NCI-H1092 treated with DMSO at 0.1 percent for 48 hours (cell line): ENCODE measurements at places on chromosomes 5 and 9.

GRCh38 chr9:27065288-27065687, 43.7 kb upstream of the TEK start:
- no peak for DNase-seq

DNA sequence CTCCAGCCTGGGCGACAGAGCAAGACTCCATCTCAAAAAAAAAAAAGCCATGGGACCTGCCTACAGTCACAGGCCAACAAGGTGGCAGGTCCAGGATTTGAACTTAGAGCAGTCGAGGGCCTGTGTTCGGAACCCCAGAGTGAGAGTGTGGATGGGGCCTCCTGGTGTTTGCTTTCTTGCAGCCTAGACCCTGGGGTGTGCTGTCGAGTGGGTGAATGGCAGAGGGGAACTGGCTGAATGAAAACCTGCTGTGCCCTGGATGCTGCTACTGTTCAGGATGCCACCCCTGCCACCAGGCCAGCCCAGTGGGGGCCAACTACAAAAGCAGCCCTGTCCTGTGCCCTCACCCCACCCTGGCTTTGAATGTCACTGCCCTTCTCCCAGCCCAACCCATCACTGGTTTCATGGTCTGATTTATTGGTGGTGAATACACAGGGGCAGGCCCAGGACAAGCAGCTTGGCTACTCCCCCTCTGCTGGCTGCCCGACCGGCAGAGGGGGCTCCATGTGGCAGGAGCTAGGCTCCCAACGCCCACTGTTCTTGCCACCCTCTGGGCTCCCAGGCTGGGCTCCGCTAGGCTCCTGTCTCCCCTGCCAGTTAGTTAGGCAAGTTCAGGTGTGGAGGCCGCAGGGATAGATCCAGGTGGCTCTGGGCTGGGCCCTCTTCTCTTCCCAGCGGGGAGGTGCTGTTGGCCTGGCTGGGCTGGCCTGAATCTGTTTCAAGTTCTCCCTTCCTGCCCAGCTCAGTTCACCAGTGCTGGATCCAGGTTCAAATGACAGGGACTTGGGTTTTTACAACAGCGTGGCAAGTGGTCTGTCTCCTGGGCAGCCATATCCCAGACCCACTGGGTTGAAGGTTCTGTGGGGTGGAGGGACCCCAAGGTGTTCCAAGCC, 12.2 kb downstream of the FPGS start:
- no peak for DNase-seq

DNA sequence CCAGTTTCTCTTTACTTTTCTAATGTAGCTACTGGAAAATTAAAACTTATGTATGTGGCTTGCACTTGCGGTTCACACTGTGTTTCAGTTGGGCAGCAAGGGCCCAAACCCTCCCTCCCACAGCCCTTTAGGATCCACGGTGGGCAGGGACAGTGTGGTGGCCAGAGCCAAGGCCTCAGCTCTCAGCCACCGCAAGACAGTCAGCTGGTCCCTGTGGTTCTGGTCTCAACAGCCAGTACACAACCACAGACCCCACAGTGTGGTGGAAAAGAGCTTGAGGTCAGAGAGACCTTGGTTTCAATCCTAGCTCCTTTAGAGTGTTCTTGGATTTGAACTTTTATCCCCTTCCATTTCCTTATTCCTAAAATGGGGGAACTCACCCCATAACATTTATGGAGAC, 153.0 kb upstream of the SMIM23 start:
- DNase-seq, result no peak

GRCh38 chr5:93307557-93307956, 273.5 kb downstream of the NR2F1-AS1 start:
- no peak for DNase-seq

GRCh38 chr9:129584136-129584535, 36.8 kb downstream of the C9orf50 start:
- DNase-seq, result peak; percentile 26

DNA sequence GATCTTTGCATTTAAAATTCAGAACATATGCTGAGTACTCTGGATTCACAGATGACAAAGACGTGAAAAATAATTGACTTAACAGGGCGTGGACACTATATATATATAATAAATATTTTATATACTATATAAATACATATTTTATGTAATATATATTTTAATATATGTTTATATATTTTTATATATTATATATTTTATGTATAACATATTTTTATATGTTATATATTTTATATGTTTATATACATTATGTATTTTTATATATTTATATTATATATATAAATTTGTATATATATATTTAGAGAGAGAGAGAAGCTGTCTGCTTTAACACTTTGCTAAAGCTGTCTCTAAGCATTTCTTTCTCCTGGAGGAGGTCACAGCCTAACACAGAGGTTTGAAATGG, 113.1 kb downstream of the INIP start:
- no peak for DNase-seq

- no peak for DNase-seq
Observed at GRCh38 chr5:135428586-135428985, 18.6 kb downstream of the DCANP1 start.

- no peak for DNase-seq
Observed at GRCh38 chr5:147417135-147417813, 92.6 kb downstream of the DPYSL3 start.

- no peak for DNase-seq
Observed at GRCh38 chr5:89758146-89758545, 651.4 kb downstream of the CETN3 start.

DNA sequence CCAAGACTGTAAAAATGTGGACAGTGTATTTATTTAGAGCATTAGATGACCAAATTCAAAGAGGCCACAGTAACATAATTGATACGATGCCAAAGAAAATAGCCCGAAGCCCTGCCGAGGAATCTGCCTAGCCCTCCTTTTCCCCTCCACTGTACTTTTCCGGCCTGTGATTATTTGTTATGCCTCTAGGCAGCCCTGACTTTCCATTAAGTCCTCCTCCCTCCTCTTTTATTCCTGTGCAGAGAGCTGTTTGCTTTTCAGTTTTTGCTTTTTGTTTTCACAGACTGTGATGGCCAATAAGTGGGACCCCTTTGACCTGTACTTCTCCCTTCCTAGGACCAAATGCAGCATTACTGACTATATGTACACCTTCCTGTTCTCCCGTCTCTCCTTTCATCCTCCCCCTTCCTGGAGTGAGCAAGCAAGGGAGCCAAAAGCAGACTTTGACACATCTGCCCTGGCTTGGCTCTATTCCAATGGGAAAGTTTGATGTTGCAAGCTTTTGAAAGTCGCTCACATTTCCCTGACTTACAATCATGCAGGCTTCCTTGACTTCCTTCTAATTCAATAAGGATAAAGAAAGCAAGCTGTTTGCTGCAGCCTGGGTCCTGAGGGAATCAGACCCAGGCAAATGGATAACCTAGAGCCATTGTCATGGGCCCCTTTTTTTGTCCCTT, 76.1 kb downstream of the NREP start:
- peak; percentile 58 for DNase-seq

- no peak for DNase-seq
Observed at GRCh38 chr5:107835096-107835495, 164.4 kb upstream of the EFNA5 start.

- DNase-seq, result no peak
Observed at GRCh38 chr9:69420611-69421270, 95.7 kb downstream of the ENTREP1 start.

GRCh38 chr9:101626295-101626694, 31.5 kb upstream of the PPP3R2 start:
- DNase-seq, result no peak

GRCh38 chr9:96331236-96331947, 29.4 kb upstream of the HSD17B3 start:
- no peak for DNase-seq

DNA sequence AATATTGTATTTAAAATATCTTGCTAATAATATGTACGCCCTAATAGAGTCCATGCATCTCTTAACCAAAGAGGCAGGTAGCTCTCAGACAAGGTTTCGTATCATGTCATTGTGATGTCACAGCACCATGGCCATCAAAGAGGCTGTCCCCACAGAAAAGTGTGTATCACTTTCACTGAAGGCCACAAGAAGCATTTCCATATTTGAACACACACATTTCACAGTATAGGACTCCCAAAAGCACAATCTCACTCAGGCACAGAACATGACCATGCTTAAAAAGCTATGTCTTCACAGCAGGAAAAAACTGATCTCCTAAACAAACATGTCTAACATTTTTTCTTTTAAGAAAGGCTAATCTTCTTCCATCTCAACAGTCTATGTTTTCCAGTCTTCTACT, 133.8 kb downstream of the DENND1A start:
- no peak for DNase-seq

GRCh38 chr9:127931092-127931881, 710 bp upstream of the PIP5KL1 start:
- DNase-seq, result no peak

- no peak for DNase-seq
Observed at GRCh38 chr5:9182899-9183695, 362.8 kb downstream of the SEMA5A start.

GRCh38 chr9:83219154-83219923, 156.4 kb upstream of the RASEF start:
- peak; percentile 88 for DNase-seq

DNA sequence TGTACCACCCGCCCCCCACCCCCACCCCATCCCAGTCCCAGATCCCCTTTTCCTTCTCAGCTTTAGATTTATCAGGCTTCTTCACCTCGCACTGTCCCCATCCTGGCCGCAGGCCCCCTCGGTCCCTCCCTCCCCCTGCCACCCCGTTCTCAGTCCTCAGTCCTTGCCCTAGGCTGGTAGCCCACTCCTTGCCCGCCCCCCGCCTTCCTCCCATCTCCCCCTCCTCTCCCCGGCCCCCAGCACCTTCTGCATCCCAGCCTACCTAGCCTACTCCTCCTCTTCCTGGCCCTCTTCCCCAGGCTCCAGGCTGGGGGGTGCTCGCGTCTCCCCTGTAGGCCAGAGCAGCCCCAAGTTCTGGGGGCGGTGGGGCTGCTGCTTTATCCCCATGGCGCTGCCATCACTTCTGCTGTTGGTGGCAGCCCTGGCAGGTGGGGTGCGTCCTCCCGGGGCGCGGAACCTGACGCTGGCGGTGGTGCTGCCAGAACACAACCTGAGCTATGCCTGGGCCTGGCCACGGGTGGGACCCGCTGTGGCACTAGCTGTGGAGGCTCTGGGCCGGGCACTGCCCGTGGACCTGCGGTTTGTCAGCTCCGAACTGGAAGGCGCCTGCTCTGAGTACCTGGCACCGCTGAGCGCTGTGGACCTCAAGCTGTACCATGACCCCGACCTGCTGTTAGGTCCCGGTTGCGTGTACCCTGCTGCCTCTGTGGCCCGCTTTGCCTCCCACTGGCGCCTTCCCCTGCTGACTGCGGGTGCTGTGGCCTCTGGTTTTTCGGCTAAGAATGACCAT, 828 bp downstream of the NPR2 start:
- DNase-seq, result no peak

DNA sequence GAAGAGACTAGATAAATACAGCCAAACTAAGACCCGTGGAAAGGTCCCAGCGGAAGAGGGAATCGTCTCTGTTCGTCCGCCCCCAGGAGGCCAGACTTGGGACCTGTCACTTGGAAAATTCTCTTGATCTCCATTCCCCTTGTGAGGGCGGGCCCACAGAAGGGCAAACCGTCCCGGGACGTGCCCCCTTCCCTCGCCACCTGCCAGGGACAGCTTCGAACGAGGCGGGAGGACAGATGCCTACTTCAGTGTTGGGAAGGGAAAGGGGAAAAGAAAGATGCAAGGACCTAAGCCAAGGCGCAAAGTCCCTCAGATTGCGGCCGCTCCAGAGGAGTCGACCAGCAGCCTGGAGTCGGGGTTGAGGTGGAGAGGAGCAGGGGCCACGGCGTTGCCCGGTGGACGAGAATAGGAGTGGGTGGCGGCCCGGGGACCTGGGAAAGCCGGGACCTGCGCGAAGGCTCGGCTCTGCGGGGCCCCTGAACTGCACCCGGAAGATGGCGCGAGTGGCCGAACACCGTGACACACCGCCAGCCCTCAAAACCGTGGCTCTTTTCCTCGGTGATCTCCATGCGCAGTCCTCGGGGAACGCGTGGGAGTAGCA, 4.4 kb upstream of the EBF1 start:
- no peak for DNase-seq

- no peak for DNase-seq
Observed at GRCh38 chr9:123418052-123418430, 62.0 kb downstream of the CRB2 start.

DNA sequence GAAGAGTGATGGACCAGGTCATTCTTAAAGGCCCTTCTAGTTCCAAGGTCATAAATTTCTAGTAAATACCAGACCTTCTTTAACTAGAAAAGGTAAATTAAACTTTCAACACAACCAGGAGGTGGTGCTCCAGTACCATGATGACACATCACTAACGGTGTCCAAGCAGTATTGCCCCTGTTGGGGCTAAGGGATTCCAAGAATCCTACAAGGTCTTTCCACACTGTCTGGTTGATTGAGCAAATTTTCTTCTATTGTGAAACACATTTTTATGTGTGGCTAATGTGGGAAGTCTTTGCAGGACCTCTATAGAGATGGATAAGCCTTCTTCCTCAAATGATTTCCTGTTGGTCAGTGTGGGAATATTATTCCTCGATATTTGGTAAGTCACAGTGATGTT, 459.6 kb upstream of the PAPPA start:
- DNase-seq, result no peak

GRCh38 chr5:26582350-26583045, 455.9 kb downstream of the CDH9 start:
- no peak for DNase-seq

- no peak for DNase-seq
Observed at GRCh38 chr9:69279084-69279731, 45.8 kb upstream of the ENTREP1 start.

GRCh38 chr5:79853676-79854418, 137.2 kb downstream of the MTX3 start:
- DNase-seq, result no peak

DNA sequence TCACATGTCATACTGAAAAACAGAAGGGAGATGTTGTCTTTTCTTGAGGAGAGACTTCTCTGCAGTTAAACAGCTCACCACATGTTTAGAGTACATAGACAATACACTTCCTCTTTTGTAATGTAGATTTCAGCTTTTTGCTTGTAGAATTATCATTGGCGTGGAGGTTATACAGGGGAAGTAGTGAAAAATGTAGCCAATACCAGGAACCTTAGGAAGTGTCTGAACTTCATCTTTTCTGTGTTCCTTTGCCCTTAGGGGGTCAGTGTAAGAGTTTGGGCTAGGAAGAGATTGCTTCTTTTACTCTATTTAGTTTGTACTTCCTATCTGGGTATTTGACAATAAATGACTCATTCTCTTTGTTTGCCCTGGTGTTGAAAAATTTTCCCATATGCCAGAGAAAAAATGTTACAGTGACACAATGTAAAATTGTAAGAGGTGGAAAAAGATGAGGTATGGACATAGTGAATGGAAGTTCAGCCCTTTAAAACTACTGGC, 21.0 kb upstream of the CDKN2B start:
- DNase-seq, result no peak

DNA sequence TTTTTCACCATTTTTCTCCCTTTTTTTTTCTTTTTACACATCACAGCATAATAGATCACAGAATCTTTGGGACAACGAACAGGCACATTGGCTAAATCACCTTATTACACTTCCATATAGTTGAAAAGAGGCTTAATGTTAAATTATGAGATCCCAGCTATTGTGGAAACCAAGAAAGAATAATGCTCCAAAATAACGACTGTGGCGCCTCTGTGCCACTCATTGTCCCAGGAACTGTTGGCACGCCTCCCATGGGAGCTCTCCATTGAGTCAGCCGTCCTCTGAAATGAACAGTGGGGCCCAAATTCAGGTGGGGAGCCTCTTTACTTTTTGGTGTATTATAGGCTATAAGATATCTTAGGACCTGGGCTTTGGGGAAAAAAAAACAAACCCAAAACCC, 82.2 kb upstream of the NFIB start:
- no peak for DNase-seq
